ENCODE measurements at places on chromosomes 7 and 10. TPM values are rescaled to one million over a fixed set of nuclear protein-coding genes. Genes with fewer than 3 reads are reported as not detected.

NFKB2 gene
- 17.6 TPM for polyA plus RNA-seq

PIK3AP1 gene
- 5.3 TPM for polyA plus RNA-seq

WDR86 gene
- 26.3 TPM for polyA plus RNA-seq

ELMO1 gene
- polyA plus RNA-seq: 12.7 TPM

SORCS1 gene
- polyA plus RNA-seq: 19.8 TPM

OR6B1 gene
- not detected for polyA plus RNA-seq

TMEM229A gene
- 0.16 TPM for polyA plus RNA-seq

KCNMA1 gene
- 4.8 TPM for polyA plus RNA-seq

Data from right renal pelvis (tissue), 4 donors.